NCI-H1694 treated with DMSO at 0.1 percent for 48 hours (cell line): ENCODE measurements at places on chromosomes 4 and X.
A peak's percentile ranks its signal among the peaks of the same experiment; 100 is the strongest.

- no peak for DNase-seq
These were observed 11.8 kb upstream of the HPGDS start for GRCh38 chr4:94354474-94354896.

DNA sequence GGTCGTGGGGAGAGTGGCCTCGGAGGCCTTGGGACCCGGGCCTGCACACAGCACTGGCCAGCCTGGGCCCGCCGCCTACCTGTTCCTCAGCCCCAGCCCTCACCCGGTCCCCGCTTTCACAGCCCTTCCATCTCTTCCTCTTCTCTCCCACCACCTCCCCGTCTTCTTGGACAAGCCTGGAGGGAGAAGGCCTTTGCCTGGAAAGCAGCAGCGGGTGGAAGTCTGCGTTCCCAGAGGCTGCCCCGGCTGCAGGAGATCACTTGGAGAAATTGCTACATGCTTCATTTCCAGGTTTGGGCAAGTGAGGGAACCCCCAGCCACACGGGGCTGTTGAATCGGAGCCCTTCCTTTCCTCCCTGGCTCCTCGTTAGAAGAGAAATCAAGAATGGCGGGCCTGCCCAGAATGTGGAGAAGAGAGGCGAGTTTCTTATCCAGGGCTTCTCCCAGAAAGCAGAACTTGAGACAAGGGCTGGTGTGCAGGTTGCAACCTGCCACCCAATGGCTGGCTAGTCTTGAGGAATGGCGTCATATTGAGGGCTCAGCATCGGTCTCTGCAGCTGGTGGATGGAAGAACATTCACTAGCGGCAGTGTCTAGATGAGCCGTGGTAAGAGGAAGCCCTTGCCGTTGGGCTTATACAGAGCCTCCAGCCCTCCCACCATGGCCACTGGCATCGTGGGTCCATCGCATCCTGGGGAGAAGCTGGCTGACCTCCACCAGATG is 1.2 kb upstream of the PDZD4 start:
- DNase-seq, result no peak

- DNase-seq, result no peak
These were observed 157.7 kb downstream of the PAPSS1 start for GRCh38 chr4:107562316-107562715.

GRCh38 chr4:101933855-101934254 is 143.3 kb downstream of the BANK1 start:
- no peak for DNase-seq

DNA sequence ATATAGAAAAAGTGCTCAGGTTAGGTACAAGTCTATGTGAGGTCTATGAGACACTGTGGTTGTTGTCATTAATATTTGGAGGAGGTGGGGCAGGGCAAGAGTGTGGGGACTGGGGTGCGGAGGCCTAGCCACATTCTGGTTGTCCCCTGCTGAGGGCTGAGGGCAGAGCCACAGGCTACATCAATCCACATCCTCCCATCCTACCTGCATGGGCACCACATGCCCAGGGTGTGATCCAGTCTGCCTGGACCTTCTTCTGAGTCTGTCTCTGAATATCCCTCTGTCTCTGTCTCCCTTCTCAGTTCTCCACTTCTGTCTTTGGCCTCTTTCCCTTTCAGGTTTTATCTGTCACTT is 1.2 kb upstream of the GATA1 start:
- no peak for DNase-seq

DNA sequence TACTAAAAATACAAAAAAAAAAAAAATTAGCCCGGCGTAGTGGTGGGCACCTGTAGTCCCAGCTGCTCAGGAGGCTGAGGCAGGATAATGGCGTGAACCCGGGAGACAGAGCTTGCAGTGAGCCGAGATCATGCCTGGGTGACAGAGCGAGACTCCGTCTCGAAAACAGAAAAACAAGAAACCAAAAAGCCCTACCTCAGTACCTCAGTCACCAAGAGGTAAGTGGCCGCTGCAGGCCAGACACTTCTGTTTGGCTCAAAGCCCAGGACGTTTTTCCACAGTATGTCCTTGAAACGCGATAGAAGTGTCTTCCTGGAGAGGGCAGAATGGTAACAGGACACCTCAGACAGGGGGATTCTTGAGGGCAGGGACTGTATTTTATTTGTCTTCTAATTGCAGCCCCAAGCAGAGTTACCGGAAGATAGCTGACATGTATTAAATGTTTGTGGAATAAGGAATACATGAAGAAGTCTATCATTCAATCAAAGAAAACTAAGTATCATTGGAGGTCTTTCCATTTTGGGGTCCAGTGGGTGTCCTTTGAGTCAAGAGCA is 63.6 kb downstream of the CLNK start:
- DNase-seq, result no peak

- no peak for DNase-seq
These were observed 29.5 kb upstream of the JAKMIP1 start for GRCh38 chr4:6229671-6230501.

DNA sequence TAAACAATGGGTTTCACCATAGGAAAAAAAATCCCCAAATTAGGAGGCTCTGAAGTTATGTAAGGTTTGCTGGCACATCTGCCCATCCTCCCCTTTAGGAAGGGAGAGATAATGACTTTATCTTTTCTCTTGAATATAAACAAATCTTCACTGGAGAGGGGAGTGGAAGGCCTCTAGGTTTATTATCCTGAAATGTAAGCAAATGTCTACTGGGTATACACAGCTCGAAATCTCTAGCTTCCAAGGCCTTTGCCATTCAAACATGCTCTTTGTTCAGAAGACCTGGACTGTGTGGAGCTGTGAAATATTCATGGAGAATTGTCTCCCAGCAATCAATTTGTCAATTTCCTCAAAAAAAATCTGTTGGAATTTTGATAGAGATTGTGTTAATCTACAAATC is 21.7 kb upstream of the MED14 start:
- peak; percentile 14 for DNase-seq

DNA sequence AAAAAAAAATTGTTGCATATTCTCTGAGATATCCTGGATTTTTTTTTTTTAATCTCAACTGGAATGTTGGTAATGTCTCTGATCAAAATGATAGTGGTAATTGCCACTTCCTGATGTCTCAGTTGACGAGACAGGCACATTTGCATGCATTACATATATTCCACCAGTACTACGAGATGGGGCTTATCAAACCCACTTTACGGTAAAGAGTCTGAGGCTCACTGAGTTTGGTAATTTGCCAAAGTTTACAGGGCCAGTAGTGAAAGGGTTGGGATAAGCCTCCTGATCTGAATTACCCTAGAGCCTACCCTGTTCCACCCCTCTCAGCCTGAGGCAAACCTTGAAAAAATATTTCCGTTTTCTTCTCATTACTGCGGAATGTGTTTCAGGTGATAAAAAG is 5.3 kb downstream of the MAGEB2 start:
- DNase-seq, result no peak

GRCh38 chrX:70476934-70477733 is 32.5 kb downstream of the DLG3 start:
- DNase-seq, result no peak

GRCh38 chrX:68833448-68833805 is 4.6 kb downstream of the EFNB1 start:
- DNase-seq, result no peak

- no peak for DNase-seq
These were observed 1.8 kb downstream of the ABCD1 start for GRCh38 chrX:153726286-153727122.

- DNase-seq, result no peak
These were observed 42.9 kb downstream of the FAT4 start for GRCh38 chr4:125357675-125358074.

DNA sequence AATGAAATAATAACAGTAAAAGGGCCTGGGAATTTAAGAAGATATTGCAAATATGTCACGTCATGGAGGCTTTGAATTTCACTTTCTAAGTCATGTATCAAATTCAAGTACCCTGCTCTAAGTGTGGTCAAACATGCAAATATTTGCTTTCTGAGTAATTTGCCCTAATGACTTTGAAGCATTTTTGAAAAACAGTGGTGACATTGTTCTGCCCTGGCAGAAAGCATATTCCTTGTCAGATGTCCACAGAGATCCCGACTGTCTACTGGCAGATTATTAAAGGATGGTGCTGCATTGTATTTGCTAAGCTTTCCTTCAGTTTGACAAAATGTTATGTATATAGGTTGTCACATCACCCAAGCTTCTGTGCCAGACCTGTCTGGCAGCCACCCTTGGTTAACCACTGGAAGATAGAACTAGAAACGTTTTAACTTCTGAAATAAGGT is 92.5 kb downstream of the ANK2 start:
- no peak for DNase-seq

GRCh38 chr4:15774020-15774420 is 4.1 kb upstream of the CD38 start:
- DNase-seq, result no peak

DNA sequence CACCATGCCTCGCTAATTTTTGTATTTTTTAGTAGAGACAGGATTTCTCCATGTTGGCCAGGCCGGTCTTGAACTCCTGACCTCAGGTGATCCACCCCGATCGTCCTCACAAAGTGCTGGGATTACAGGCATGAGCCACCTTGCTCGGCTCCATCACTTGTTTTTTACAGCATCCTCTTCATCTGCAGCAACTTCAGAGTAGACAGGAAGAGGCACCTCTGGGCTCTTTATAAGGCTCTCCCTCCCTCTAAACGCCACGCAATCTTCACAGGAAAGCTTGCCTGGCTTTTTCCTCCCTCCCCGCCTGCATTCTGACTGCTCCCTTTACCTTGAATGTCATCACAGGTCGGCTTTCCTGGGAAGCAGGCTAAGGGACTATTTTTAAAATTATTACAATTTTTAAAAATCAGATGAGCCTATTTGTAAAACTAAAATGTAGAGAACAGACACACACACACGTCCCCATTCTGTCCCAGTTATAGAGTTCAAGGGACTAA is 111.5 kb upstream of the LDB2 start:
- no peak for DNase-seq

- no peak for DNase-seq
These were observed 1.8 kb downstream of the WAS start for GRCh38 chrX:48685416-48685815.

DNA sequence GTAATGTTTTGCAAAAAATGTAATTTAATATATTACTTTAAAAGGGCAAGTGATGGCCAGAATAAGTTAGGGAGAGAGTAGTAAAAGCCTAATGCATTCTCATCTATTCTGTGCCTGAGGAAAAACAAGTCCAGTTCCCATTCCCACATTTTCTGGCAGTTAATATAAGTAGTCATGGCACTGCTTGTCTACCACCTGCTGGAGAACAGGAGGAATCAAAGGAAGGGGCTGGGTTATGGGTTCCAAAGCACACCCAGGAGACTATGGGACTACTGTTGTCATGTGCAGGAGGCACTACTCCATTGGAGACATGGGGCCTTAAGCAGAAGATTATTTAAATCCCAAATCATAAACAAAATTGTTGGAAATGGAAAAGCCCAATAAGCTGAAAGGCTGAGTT is 2618.6 kb downstream of the ARAP2 start:
- DNase-seq, result no peak

GRCh38 chrX:21479695-21480270 is 105.6 kb downstream of the CNKSR2 start:
- DNase-seq, result peak; percentile 12

DNA sequence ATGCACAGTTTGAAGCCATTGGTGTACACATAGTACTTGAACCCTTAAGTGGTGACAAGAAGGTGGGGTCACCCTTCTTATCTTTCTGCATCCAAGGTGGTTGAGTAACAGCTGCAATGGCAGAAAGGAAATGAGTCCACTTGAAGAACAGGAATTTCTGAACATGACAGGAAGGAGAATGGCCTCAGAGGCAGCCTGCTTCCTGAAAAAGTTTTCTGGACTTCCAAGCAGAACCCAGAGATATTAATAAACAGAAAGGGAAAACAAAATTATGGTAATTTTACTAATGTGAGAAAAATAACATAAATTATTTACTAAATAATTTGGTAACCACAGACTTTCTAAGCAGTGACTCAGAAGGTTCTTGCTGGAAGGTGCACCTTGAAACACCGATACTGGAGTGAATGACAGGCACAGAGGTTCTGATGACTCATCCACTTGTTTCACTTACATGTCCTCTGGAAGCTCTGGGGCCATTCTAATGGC is 119.9 kb upstream of the HS3ST1 start:
- no peak for DNase-seq

DNA sequence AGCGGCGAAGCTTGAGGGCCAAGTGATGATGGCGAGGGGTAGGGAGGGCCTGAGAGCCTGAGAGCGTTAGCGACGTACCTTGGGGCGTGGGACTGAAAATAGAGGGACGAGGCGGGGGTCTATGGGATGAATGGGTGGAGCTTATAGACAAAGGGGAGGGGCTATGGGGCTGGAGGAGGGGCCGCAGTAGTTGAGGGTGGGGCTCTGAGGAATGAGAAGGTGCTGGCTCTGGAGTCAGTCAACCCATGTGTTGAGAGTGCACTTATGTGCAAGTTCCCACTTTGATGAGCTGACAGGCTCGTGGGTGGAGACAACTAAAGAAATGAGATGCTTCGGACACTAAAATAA is 488 bp downstream of the TBC1D25 start:
- no peak for DNase-seq

GRCh38 chr4:17085416-17085815 is 187.0 kb upstream of the LDB2 start:
- DNase-seq, result no peak

GRCh38 chr4:65698631-65699030 is 28.3 kb upstream of the EPHA5 start:
- DNase-seq, result no peak

GRCh38 chr4:108193886-108194672 is 25.3 kb upstream of the LEF1 start:
- no peak for DNase-seq

DNA sequence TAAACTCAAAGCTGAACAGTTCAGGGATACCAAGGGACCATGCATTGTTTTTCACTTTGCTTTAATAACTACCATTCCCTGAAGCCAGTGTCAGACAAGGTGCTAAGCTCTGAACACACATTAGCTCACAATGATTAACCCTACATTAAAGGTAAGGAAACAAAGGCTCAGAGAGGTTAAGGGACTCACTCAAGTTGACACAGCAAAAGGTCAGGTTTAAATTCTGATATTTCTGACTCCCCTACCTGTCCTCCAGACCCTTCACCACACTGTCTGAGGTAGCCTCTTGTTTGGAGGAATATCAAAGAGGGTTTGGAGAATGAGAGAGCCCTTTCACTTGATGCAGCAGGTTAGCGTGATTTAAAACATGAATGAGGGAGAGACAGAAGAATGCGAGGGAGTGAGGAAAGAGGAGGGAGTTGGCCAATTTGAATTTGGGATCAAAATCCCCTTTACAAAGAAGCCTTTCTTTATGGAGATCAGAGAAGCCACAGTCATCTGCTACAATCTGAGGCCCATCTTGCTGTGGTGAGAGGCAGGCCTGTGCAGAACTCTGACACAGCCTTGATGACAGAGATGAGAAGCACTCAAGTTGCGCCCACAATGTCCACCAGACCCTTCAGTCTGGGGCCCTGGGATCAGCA is 103.5 kb downstream of the FHDC1 start:
- DNase-seq, result no peak

GRCh38 chr4:187380181-187380581 is 615.4 kb upstream of the ZFP42 start:
- peak; percentile 3 for DNase-seq
